Stimulated activated CD4-positive, alpha-beta T cell treated with anti-CD3 and anti-CD28 coated beads, Interleukin-15, amount 100 ng/mL, for 1 hour (primary cell): ENCODE measurements at places on chromosomes 3 and 15.
A peak's percentile ranks its signal among the peaks of the same experiment; 100 is the strongest.

DNA sequence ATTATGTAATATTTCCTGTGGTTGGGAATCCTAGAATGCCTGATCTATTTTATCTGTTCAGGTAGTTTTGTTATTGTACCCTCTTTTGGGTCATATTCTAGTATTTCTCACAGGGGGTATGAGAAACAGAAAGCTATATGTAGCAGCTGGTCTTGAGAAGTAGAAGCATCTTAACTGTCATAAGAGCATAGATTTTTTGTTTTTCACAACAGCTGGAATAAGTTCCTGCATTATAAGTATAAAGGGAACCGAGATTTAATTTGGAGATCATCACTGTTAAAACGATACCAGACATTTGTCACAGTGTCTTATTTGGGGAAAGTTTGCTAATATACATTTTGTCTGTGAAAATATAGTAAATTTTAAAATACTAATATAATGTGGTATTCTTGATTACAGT, 4.8 kb downstream of the RAP2B start:
- no peak for DNase-seq

GRCh38 chr15:23648920-23649515, 1.4 kb upstream of the MAGEL2 start:
- DNase-seq = no peak

GRCh38 chr3:159635047-159635641, 353.5 kb upstream of the IL12A start:
- no peak for DNase-seq

DNA sequence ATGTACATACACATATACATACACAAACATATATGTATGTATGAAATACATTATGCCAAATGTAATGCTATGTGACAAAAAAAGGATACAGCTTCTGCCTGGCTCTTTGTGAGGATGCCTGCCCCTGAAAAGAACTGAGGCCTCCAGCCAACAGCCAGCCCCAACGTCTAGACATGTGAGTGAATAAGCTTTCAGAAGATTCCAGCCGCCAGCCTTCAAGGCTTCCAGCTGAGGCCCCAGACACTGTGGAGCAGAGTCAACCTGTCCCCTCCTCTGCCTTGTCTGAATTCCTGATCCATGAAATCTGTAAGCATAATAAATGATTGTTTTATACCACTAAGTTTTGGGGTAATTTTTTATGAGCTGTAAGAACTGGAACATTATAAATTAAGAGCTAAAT, 24.7 kb downstream of the GXYLT2 start:
- DNase-seq = no peak

DNA sequence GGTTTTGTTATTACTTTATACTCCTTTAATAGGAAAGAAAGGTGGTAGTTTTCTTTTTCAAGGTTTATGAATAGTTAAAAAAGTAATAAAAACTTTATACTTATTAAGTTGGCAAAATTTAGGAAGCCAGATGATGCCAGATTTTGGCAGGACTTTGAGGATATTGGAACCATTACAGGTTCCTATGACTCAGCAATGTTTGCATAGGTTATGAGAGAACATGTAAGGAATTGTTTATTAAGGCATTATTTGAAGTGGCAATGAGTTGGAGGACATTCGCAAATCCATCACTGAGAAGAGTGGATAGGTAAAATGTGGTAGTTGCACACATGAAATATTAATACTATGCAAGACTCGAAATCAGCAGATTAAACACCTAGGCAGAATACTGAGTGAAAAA, 29.9 kb downstream of the CDAN1 start:
- no peak for DNase-seq

GRCh38 chr3:42786212-42786611, 13.2 kb upstream of the CCDC13 start:
- no peak for DNase-seq

- DNase-seq = no peak
These were observed 20.9 kb downstream of the SYN2 start for GRCh38 chr3:12024959-12025570.

DNA sequence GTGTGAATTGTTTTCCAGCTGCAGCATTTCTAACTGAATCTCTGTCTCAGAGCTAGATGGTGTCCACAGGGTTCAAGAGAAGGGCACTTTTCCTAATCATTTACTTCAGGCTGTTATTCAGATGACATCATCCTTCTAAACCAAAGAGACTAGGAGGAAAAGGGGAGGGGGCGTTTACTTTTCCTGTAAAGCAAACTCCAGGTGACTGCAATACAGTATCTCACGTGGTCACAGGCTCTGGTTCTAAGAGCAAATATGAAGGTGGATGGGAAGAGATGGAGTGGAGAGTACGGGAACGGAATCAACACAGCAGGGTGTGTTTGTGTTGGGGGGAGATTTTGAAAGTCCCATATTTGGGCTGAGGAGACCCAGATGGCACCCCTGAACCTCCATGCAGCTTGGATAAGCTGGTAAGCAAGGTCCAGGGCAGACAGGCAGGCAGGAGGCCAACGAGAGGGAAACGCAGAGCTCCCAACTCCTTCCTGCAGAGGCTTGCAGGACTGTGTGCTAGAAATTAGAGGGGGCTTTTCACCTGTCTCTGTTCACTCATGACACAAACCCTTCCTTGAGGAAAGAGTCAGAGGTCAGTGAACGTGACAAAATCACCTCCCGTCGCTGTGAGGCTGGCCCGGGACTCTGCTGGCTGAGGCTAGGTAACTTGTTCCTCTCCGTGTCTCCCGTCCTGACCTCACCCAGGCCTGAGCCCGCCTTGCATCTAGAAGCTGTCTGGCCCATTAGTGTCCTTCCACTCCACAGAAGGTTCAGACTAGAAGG, 151.2 kb downstream of the OPA1 start:
- no peak for DNase-seq

DNA sequence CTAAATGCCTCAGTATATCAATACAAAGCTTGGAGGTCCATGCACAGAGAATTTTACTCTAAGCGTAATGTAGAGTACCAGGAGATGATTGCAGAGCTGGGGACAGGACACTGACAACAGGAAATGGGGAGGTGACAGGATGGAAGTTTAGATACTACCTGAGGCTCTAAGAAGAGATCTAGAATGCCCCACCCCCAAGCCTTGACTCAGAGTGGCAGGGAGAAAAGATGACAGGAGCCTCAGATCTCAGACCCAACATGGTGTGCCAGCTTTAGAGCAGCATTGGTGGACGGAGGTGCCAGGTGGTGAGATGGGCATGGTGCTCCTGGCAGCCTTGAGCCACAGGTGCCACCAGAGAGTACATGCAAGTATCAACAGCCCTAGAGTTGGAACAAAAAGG, 62.5 kb downstream of the LYZL4 start:
- DNase-seq = no peak

- no peak for DNase-seq
These were observed 10.3 kb downstream of the LPP start for GRCh38 chr3:188164248-188164687.

- DNase-seq = no peak
These were observed 25.3 kb downstream of the CCR9 start for GRCh38 chr3:45911511-45912226.

- no peak for DNase-seq
These were observed 6.3 kb downstream of the CSK start for GRCh38 chr15:74788042-74788682.

DNA sequence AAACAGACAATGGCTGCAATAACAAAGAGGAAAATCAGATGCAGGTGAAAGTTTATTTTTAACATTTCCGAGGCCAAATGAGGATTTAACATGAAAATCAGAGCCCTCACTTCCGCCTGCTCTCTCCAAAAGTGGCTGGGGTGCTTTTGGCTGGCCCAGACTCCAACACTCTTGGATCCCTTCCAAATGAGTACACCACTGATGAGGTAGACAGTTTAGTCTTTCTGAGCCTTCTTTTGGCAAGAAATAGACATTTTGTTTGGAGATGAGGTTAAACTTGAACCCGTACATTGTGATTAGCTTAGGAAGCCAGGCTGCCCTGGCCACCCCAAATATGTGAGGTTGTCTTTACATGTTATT, 51.0 kb upstream of the TRA2B start:
- no peak for DNase-seq

- DNase-seq = no peak
These were observed 45.0 kb downstream of the WDR76 start for GRCh38 chr15:43871835-43872234.

GRCh38 chr3:81884791-81885190, 123.3 kb upstream of the GBE1 start:
- DNase-seq = no peak

- no peak for DNase-seq
These were observed 88.1 kb downstream of the VPS8 start for GRCh38 chr3:184899953-184900595.

GRCh38 chr15:61598655-61599054, 369.6 kb upstream of the RORA start:
- no peak for DNase-seq

GRCh38 chr15:100298257-100298656, 43.5 kb downstream of the ADAMTS17 start:
- DNase-seq = no peak

GRCh38 chr15:42707873-42708544, 28.9 kb downstream of the CDAN1 start:
- DNase-seq = no peak

GRCh38 chr15:31437686-31438085, 111.1 kb downstream of the KLF13 start:
- peak; percentile 40 for DNase-seq

- no peak for DNase-seq
These were observed 509.2 kb upstream of the GRM7 start for GRCh38 chr3:6351752-6352151.

GRCh38 chr3:155983834-155984474, 113.5 kb downstream of the GMPS start:
- no peak for DNase-seq

DNA sequence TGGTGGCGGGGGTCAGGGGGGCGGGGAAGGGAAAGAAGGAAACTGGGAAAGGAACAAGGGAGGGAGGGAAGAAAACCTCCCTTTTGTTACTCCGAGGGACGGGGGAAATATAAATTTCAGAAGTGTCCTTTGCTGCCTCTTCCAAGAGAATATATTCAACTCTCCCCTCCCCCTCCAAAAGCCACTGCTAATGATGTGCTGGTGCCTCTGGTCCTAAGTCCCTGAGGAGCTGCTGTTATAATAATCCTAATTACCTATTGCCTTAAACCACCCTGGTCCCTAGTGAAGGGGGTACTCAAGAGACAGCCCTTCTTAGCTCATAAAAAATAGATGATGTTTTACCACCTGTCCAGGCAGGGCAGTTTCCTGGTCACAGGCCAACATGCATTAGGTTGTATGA, 118.3 kb upstream of the TRIM42 start:
- no peak for DNase-seq

- DNase-seq = no peak
These were observed 102.8 kb downstream of the RFTN1 start for GRCh38 chr3:16410659-16411058.

- DNase-seq = no peak
These were observed 60.7 kb upstream of the USP50 start for GRCh38 chr15:50607129-50607528.

GRCh38 chr15:95175914-95176658, 944.7 kb downstream of the MCTP2 start:
- DNase-seq = no peak

GRCh38 chr15:99564221-99565048, 1.3 kb upstream of the MEF2A start:
- no peak for DNase-seq

DNA sequence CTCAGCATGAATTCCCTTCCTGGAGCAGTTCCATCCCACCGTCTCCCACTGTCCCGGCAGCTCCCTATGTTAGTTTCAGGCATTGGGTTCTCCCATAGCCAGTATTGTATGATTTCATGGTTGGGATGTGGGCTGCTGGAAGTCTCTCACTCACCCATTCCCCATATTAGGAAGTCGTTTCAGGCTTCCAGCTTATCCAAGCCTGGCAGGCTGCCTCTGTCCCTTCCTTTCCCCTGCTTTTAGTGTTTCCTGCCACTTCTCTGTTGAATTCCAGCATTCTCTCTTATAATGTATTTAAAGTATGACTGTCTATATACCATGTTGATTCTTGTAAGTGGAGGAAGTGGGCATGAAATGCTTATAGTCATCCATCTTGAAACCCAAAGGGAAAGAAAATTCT, 309.7 kb upstream of the RBMS3 start:
- no peak for DNase-seq

DNA sequence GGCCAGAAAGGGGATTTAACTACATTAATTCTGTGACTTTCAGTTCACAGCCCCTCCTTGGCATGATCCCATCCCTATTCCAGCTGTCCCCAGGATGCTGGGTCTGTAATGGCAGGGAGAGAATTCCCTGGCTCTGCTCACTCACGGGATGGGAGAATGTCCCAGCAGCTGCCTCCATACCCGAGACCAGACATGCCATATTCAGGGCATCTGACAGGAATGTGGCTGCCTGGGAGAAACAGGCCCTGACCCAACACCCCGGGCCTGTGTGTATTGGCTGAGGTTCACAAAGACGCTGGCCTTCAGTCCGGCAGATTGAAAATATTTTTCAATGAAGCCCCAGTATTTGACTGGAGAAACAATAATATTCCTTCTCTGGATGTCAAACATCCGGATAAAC, 83.6 kb upstream of the SMAD3 start:
- no peak for DNase-seq

DNA sequence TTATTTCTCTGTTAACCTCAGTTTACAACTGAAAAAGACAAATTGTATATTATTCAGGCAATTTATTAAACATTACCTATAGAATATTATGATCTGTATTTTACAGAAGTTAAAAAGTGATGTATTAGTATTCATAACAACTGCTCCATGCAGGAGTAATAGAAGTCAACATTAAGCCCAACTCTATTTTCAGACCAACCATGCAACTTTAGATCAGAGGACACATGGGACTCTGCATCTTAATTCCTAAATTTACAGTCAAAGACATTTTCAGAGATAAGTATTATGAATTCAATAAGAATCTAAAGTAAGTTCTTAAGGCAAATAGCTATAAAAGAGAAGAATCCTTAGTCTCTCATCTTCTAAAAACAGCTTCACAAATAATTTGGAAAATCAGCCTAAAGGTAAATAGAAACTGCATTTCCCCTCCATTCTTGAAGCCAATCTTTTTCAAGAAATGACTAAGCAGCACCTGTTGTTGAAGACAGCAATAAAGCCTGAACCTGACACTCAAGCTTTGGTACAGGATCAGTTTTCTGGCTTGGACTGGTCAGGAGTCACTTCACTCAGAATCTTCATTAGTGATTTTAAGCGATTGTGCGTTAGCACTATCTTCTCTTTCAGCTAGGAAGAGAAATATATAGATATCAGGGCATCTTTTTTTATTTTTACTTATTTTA, 23.0 kb downstream of the OIP5 start:
- no peak for DNase-seq

GRCh38 chr15:99703603-99704443, 29.4 kb downstream of the LYSMD4 start:
- DNase-seq = no peak

GRCh38 chr15:40772014-40772413, 2.2 kb downstream of the C15orf62 start:
- no peak for DNase-seq

DNA sequence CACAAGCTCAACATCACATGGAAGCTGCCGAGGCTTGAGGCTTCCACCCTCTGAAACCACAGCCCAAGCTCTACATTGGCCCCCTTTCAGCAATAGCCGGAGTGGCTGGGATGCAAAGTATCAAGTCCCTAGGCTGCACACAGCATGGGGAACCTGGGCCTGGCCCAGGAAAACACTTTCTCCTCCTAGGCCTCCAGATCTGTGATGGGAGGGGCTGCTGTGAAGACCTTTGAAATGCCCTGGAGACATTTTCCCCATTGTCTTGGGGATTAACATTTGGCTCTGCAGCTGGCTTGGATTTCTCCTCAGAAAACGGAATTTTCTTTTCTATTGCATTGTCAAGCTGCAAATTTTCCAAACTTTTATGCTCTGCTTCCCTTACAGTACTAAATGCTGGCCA, 18.2 kb downstream of the HRG start:
- no peak for DNase-seq
